ENCODE measurements at places on chromosomes 1 and 21.

DNA sequence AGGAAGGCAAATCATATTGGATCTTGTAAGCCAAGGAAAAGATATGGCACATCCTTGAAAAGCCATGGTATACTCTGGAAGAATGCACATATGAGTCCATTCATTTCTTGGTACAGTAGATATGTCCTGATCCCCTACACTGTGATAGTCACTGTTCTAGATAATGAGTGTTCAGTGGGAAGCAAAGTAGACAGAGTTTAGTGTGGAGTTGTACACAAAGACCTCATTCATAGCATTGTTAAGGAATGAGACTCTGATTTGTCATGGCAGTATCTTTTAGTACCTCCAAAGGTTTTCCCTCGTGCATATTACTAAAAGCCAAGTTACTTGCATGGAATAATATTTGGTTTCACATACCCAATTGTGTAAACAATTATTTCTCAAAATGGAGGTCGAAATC, 204.7 kb downstream of the NFIA start:
- no peak for DNase-seq

DNA sequence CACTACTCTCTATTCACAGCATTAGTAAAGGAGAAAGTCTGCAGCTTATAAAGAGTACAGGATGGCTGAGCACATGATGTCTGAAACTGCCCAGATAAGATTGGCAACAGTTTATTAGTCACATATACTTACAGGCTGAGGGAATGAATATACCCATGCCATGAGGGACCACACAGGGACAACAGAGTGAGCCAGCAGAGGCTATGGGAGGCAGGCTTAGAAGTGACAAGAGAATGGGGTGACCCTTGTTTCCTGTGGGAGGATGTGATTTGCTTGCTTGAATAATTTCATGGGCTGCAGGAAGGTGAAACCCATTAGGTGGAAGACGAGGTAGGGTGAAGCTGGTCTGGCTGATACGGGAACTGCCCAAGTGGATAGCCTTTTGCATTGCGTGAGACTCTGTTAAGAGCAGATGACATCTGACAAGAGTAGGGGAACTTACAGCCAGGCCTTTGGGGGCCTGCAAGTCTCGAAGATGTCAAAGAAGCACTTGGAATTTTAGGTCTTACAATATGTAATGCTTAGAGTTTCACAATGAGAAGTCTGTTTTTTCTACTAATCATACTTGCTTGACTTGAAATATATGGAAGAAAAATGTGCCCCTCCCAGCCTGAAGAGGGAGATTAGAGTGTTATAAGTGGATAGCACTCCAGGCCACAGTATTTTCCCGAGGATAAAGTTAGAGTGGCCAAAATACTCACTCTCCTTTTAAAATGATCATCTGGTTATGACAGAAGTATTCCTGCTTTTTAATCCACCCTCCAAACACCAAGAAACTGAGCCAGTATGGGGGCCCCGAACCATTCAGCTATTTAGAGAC, 34.6 kb upstream of the TNFSF4 start:
- no peak for DNase-seq

DNA sequence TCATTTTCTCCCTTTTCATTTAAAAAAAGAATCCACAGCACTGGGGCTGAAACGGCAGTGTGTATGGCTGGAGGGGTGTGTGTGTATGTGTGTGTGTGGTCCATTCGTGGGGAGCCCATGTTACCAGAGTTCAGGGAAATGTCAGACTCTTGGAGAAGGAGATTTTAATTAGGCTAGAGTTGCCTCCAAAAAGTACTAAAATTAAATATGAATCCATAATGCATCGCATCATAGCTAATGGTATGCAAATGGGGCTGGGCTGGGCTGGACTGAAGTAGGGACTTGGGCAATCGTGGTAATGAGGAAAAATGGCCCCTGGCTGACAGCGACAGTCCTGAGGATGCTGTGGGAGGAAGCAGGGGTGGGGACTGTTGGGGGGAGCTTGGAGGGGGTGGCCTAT, 24.8 kb downstream of the GRIK3 start:
- DNase-seq, result no peak

- no peak for DNase-seq
These were observed 66.0 kb upstream of the UBE2U start for GRCh38 chr1:64137412-64137803.

GRCh38 chr1:28297826-28298225, 31.0 kb upstream of the MED18 start:
- no peak for DNase-seq

GRCh38 chr1:162688521-162688920, 56.3 kb downstream of the DDR2 start:
- DNase-seq, result no peak

GRCh38 chr1:59016390-59016789, 232.5 kb upstream of the JUN start:
- no peak for DNase-seq

Measured in hematopoietic multipotent progenitor cell treated with erythropoietin and hydrocortisone succinate and interleukin-3 and kit ligand, for 17 days (in vitro differentiated cells).